ENCODE measurements at places on chromosomes 6 and 20.

GRCh38 chr6:163449076-163449475 is 34.6 kb downstream of the QKI start:
- no peak for DNase-seq

DNA sequence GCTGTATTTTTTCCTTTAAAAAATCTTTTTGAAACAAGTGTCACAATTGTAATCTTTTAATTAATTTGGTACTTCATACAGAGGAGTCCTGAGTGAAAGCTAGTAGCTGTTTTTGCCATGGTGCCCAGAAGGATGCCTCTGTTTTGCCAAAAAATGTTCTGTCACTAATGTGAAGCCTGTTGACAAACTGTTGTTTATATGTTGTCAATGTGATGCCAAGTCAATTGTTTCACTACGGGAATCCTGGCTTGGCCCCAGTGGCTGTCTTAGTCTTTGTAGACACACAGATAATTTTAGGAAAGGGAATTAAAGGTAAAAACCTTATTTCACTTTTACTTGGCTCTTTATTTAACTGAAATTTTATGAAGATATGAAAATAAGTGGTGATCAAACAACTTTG is 706.4 kb upstream of the MMS22L start:
- no peak for DNase-seq

DNA sequence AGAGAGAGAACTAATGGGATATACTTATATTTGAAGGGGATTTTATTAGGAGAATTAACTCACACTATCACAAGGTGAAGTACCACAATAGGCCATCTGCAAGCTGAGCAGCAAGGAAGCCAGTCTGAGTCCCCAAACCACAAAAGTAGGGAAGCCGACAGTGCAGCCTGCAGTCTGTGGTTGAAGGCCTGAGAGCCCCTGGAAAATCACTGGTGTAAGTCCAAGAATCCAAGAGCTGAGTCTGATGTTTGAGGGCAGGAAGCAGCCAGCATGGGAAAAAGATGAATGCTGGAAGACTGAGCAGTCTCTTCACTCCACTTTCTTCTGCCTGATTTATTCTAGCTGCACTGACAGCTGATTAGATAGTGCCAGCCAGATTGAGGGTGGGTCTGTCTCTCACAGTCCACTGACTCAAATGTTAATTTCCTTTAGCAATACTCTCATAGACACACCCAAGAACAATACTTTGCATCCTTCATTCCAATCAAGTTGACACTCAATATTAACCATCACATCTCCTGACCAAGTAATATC is 823.9 kb downstream of the PHF3 start:
- no peak for DNase-seq

- DNase-seq = no peak
Measured at GRCh38 chr6:31559606-31559957, 12.2 kb downstream of the NFKBIL1 start.

DNA sequence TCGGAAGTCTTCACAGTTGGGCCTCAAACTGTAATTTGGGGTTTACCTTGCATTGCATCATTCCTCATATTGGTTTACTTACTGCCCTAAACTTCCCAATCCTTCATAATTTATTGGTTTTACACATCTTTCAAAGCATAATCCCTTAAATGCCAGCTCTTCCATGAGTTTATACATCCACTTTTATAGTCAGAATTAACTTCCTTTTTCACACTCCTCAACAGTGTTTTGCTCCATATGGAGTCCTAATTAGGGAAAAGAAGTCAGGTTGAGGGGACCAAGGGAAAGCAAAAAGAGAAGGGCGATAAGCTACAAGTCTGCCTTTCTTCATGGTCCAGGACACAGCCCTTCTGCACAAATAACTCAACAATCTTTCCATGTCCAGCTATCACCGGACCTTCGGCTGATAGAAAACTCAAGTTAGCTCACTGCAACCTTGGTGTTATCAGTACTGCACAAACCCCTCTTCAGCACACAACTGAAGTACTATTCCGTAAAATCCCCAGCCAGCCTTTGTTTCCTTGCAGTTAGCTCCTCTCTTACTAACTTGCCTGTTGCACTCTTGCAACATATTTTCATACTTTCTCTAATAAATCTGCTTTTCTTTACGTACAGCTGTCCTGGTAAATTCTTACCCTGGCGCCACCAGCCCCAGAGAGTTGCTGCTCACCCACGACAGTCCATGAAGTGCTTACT is 2.0 kb downstream of the EEF1E1 start:
- DNase-seq = no peak

DNA sequence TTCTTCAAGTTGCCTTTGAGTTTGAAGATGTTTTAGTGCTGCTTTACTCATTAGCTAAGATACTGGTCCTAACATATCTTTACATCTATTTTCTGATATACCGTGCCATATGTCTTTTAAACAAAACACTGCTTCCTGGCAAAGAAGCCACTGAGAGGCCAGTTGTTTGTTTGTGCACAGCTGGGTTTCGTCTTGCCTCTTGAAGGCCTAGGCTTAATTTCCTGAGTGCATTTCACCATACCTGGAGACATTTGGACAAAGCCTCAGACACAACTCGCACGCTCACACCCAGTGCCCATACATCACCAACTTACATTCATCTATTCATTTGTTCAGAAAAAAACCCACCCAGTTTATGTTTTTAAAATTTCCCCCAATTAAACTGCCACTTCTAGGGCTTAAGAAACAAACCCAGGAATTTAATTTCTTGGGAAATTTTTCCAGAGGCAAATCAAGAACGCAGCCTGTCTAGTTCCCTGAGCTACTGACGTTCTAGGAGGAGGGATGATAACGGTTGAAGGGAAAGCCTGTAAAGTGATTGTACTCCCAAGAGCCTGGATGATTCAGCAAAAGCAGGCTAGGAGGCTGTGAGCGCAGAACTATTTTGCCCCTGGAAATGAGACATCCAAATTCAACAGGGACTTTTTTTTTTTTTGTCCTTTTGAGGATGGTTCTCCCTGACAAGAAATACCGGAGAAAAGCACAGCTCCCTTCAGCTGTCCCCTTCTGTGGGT is 77.7 kb downstream of the OLIG3 start:
- DNase-seq = no peak

GRCh38 chr6:44028789-44029310 is 98.4 kb downstream of the MRPL14 start:
- no peak for DNase-seq

DNA sequence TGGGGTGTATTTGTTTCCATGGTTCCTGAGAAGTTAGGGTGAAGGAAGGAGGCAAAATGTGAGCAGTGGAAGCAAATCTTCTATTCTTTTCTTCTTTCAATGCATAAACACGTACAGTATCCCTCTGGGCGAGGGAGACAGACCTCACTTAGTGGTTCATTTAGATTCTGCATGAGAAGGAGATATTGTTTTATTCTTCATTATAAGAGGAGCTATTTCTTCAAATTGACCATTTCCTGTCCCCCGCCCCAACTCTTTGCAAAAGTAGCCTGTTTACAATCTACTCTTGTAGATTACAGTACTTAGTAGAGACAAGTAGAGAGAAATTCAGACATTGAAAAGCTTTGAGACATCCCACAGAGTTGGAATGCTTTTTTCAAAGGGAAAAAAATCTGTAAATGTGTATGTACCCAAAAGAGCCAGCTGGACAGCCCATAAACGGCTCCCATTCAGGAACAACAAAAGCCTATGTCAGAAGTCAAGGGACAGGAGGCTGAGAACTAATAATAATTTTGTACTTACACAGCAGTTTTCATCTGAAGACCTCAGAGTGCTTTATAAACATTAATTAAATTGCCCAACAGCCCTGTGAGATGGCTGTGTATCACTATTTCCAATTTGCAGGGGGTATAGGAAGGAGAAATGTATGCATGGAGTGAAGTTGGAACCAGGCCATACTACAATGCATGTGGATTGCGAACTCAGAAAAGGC is 23.9 kb downstream of the CD83 start:
- DNase-seq = no peak

DNA sequence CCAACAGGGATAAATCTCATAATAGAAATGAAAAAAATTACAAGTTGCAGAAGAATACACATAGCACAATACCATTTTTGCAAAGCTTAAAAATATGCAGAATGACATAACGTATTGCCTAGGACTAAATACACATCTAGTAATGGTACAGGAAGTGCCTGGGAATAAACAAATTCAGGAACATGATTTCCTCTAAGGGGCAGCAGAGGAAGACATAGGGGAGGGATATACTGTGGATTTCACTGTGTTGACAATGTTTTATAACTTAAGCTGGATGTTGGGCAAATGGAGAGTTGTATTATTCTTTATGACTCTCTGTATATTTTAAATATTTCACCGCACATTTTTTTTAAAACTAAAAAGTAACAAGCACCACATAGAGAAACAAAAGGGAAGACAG is 5.6 kb upstream of the GLO1 start:
- DNase-seq = no peak

DNA sequence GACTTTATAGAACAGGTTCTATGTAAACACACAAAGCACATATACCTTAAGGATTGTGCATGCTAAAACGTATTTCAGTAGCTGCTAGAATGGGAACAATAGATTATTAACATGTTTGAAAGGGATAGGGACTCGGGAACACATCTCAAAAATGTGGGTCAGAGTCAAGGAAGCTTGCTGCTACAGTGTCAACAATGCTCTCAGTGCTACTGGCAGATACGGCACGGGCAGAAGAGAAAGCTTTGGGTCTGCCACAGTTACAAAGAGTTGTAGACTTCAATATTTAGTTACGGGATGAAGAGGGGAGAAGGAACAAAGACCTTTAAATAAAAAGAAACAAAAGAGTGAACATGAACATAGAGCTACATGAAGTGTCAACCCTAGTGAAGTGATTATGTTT is 170.5 kb downstream of the BACH2 start:
- no peak for DNase-seq

- DNase-seq = no peak
Measured at GRCh38 chr6:34350137-34350933, 42.1 kb downstream of the NUDT3 start.

GRCh38 chr6:156197513-156197912 is 579.7 kb upstream of the ARID1B start:
- DNase-seq = no peak

GRCh38 chr20:35446356-35447078 is 8.5 kb upstream of the GDF5 start:
- DNase-seq = no peak

GRCh38 chr20:53662595-53662994 is 69.0 kb upstream of the ZNF217 start:
- no peak for DNase-seq

DNA sequence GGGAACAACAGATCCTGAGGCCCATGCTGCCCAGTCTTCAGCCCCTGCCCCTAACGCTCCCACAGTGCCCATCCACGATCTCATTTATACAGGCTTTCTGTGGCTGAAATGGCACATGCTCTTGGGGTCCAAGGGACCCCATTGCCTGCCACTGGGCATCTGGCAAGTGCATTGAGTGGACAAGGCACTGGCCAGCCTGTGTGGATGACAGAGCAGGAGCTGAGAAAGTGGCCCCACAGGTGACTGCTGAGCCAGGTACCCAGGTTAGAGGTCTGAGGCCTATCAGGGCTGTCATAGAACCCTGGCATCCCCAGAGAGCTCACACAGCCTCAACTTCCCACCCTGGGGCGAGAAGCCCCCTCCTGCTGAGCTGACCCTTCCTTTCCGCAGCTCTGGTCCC is 86.0 kb upstream of the NXT1 start:
- no peak for DNase-seq

GRCh38 chr6:25902071-25902470 is 28.0 kb upstream of the SLC17A3 start:
- DNase-seq = no peak

- DNase-seq = peak; percentile 20
Measured at GRCh38 chr20:32484225-32484957, 100.7 kb downstream of the NOL4L start.

DNA sequence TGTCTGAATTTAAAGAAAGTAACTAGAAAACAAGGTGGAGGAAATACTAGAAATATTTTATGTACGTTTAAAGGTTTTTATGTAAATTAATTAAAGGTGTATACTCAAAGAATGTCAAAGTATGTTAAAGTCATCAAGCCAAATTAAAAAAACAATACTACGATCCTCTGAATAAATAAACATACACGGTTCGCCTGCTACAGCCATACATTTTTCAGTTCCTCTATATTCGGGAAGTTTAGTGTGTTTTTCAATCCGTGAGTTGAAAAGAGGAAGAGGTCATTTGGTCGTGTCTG is 626 bp downstream of the STX7 start:
- DNase-seq = no peak

GRCh38 chr6:40810171-40810570 is 223.0 kb upstream of the LRFN2 start:
- DNase-seq = no peak

DNA sequence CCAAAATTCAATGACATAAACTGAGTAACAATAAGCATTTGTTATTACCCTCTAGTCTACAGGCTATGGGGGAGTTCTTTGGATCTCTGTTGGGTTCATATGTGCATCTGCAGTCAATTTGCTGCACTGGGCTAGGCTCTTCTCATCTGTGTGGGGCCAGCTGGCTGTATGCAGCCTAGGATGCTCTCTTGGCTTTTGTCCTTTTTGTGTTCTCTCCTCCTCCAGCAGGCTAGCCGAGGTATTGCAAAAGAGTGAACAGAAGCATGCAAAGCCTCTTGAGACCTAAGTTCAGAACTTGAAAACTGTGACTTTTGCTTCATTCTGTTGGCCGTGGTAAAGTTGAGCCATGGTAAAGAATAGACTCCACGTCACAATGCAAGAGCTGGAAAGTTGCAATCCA is 62.8 kb upstream of the FOXO3 start:
- DNase-seq = peak; percentile 49

DNA sequence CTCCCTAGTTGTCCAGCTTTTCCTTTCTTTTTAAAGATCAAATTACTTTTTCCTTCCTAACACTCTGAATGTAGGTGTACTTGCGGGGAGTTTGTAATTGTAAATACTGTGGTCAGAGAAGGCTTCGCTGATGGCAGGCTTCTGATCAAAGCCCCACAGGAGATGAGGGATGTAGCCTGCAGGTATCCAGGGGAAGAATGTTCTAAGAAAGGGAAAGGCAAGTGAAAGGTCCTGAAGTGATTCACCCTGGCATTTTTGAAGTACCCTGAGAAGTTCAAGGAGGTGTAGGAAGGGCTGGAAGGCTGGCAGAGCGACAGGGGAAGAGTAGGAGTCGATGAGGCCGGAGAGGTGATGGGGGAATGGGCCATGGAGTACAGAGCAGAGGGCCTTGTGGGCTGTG is 38.2 kb upstream of the CCN6 start:
- no peak for DNase-seq

DNA sequence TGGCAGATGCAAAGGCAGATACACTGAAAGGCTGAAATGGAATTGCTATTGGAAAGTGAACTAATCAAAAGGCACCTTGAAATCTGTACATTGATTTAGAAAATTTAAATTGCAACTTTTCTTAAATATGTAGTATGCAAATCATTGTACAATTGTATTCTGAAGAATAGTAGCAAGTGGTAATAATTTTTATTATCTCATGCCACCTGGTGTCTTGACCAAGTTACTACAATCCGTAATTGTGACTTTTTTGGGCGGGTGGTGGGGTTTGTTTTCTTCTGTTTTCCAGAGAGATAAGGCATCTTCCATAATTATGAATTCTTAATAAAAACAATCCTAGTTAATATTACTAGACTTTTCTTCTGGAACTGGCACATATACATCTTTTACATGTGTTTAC is 12.5 kb upstream of the BCKDHB start:
- peak; percentile 45 for DNase-seq

GRCh38 chr6:34961574-34961973 is 72.5 kb downstream of the ANKS1A start:
- no peak for DNase-seq

- DNase-seq = no peak
Measured at GRCh38 chr6:108937170-108937569, 88.9 kb downstream of the ARMC2 start.
